ENCODE measurements at places on chromosomes 3 and 15.

GRCh38 chr3:5115506-5116162 lies 6.5 kb upstream of the ARL8B start:
- no peak for DNase-seq

- DNase-seq, result no peak
These were observed 28.2 kb downstream of the GYG1 start for GRCh38 chr3:149019580-149019979.

DNA sequence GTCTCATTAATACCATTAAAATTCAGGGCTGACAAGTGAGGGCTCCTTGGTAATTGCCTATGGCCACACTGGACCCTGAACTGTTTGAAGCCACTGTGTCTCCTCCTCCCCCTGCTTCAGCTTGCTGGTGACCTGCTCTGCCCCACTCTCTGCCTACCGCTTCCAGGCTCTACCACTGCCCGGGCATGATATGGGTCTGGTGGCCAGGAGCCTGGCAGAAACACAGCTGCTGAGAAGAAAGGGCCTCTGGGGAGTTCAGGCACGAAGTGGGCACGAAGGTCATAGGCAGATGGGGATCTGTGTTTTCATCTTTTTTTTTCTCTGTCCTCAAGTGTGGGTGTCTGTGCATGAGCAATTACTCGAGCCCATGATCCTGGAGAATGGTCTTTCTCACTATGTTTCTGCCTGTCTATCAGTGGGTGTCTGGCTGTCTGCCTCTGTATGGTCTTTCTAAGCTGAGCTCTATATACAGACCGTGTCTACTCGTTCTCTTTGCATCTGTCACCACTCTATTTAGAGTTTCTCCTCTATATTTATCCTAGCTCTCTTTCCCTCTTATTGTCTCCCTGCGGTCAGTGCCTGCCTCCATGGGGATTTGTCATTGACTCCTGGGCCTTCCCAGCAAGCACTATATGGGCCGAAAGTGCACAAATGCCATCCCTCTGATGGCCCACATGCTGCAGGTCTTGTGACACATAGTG lies 42.1 kb upstream of the EPHB1 start:
- DNase-seq, result no peak

DNA sequence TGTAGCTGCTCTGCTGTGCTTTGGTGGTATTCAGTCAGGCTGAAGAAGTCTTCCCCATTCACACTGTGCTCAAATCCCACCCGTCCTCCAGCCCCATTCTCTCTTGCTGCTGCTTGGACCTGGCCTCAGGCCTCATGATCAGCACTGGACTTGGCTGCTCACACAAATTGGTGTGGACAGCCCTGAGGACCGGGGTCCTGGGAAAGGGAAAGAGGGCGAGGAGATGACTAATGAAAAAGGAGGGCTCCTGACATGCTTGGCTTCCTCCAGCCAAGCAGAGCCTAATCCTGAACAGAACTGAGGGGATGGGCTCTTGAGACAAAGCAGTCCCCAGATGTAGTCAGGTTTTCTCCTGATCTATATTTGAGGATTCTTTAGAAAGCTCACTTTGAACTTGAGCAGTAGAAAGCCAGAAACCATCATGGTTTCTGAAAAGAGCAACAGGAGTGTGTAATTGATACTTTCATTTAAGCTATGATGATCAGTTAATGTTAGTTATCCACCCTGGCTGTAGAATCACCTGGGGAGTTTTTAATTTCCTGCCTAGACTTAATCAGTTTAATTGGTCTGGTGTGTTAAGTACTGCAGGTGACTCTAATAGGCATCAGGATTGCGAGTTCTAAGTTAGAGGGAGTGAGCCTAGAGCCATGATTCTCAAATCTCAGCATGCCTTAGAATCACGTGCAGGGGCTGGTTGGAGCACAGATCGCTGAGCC lies 79.4 kb upstream of the THBS1 start:
- DNase-seq, result no peak

DNA sequence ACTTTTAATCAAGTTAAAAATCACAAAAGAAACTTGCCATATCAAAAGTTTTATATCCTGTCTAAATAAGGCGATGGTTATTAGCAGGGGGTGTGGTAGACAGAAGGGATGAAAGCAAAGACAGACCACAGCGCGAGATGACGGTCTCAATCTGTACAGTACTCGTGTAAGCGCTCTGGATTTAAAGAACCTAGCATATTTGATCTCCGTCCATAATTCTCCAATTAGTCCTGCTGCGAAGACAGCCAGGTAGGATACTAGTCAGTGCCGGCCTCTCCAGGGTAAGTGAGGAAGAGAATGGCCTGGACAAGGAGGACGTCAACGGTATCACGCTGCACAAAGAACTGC lies 701 bp downstream of the SGO1 start:
- DNase-seq, result peak; percentile 2

- peak; percentile 47 for DNase-seq
These were observed 19.5 kb downstream of the LRIG1 start for GRCh38 chr3:66481071-66482017.

- DNase-seq, result no peak
These were observed 131.0 kb upstream of the UMPS start for GRCh38 chr3:124599147-124599765.

GRCh38 chr3:82875401-82875800 lies 1114.0 kb upstream of the GBE1 start:
- no peak for DNase-seq

DNA sequence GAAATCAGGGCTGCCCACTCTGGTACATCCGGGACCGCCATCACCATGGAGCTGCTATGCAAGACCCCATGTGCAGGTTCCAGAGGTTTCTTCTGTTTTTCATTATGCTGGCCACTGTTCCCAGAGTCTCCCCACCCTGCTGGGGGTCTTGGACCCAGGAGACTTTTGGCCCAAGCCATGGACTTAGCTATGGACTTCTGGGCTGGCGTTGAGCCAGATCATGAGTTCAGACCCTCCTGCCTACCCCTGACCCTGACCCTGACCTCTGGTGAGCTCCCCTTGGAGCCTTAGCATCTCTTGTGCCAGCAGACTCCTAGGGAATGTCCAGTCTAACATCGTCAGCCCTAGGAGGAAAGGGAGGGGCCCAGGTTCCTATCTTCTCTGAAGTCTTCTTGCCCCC lies 25.3 kb downstream of the SLC28A1 start:
- no peak for DNase-seq

GRCh38 chr3:186990277-186990676 lies 60.0 kb downstream of the ST6GAL1 start:
- DNase-seq, result no peak

DNA sequence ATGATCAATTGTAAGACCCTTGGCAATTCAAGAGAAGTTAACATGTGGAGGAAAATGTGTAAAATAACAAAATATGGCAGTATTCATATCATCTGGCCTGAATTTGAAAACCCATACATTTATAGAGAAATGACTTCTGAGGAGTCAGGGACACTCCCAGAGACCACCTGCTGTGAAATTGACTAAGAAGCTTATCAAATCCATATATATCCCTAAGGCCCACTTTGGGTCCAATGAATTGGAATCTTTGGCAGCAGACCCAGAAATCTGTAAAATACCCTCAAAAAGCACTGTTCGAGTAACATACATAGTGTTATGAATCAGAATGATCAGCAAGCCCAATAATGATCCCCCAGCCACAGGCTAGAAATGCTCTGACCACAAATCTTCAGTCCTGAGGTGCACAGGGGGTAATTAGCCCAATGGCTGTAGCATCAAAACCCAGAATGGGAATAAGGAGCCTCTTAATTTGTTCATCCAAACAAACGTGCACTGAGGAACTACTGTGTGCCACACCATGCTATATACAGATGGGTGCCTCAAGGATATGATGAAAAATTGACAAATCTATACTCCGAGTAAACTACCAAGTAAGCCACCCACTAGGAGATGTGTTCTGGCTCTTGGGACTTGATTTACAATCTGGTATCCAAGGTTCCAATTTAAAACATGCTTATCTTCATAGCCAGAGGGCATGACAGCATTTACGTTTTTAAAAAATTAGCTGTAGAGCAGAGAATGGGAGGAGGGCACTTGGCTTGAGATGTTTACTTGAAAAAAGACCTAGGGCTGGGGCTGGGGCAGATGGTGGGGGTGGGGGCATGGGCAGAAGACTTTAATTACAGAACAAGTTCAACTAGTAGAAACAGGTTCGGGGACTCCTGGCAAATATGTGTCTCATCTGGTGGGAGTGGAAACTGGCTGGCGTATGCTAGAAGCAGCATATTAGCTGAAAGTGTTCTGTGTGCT lies 9.1 kb upstream of the ARHGEF3 start:
- no peak for DNase-seq

GRCh38 chr3:114308830-114309229 lies 15.0 kb downstream of the TIGIT start:
- no peak for DNase-seq

GRCh38 chr15:68418611-68419161 lies 13.3 kb downstream of the ITGA11 start:
- no peak for DNase-seq

- no peak for DNase-seq
These were observed 23.2 kb downstream of the SPTBN5 start for GRCh38 chr15:41870689-41871081.

- DNase-seq, result no peak
These were observed 182.2 kb upstream of the ICE2 start for GRCh38 chr15:60661080-60661645.

DNA sequence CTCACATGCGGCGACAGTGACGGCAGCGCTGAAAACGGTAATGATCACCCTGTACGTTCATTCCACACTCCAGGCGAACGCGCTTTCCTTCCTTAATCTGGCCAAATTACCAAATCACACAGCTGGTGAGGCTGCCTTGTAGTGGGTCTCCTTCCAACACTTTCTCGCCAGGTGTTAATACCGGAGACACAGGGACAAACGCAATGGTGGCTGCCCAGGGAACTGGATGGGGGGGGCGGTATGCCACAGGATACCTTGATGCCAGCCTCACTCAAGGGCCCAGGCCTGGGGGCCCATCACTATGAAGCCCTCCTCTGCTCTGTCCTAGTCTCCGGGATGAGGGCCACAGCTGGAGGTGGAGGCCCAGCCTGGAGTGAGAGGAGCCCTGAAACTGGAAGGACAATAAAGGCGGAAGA lies 1.4 kb upstream of the CAMK2N2 start:
- DNase-seq, result no peak

DNA sequence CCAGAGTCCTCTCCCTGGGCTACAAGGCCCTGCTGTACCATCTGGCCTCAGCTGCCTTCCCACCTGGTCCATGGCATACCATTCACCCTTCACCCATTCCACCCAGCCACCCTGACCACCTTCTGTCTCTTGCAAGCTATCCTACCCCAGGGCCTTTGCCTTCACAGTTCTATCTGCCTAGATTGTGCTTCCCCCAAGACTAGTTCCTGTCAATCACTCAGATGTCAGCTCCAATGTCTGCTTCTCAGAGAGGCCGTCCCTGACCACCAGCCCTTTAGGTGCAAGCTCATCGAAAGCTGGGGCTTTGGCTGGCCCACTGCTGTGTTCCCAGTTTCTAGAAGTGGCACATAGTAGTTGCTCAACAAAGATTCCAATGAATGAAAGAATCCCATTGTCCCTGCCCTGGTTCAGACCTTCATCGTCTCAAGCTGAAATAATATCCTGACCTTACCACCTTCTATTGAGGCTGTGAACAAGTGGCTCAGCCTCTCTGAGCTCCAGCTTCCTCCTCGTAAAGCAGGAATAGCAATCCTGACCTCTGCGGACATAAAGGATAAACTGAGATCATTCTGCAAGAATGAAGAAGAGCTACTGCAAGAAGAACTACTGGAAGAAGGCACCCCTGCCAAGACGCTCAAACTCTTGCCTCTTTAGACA lies 15.8 kb downstream of the EFCAB12 start:
- DNase-seq, result no peak

Measured in LoVo (cell line).